ENCODE measurements at places on chromosomes 1 and 21.
A peak's percentile ranks its signal among the peaks of the same experiment; 100 is the strongest.

GRCh38 chr1:208737161-208737560 is 493.0 kb upstream of the PLXNA2 start:
- no peak for DNase-seq

GRCh38 chr1:27427816-27428315 is 35.4 kb downstream of the GPR3 start:
- no peak for DNase-seq

DNA sequence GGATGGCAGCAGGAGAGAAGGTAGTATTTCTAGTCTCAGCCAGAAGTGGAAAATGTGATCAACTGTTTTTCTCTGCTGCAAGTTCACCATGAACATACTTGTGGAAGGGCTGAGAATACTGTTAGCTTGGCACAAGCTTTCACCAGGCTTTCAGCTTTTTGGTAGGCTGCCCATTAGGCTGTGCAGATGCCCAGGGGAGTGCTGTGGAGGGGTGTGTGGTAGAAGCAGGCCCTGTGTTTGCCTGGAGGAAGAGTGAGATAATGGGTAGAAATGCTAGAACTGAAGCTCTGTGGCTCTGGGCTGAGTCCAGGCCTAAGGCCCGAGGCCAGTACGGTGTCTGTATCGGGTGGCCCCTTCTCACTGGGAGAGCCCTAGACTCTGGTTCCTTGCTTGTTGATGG is 9.8 kb downstream of the DNAJC6 start:
- no peak for DNase-seq

GRCh38 chr1:51829058-51829457 is 49.5 kb downstream of the NRDC start:
- no peak for DNase-seq

GRCh38 chr21:26124896-26125295 is 45.7 kb downstream of the APP start:
- no peak for DNase-seq

GRCh38 chr1:208834381-208835096 is 590.4 kb upstream of the PLXNA2 start:
- DNase-seq = peak; percentile 65

GRCh38 chr1:58683519-58683918 is 16.3 kb downstream of the MYSM1 start:
- DNase-seq = no peak

- DNase-seq = no peak
These were observed 176.7 kb downstream of the TRIM33 start for GRCh38 chr1:114334297-114334696.

DNA sequence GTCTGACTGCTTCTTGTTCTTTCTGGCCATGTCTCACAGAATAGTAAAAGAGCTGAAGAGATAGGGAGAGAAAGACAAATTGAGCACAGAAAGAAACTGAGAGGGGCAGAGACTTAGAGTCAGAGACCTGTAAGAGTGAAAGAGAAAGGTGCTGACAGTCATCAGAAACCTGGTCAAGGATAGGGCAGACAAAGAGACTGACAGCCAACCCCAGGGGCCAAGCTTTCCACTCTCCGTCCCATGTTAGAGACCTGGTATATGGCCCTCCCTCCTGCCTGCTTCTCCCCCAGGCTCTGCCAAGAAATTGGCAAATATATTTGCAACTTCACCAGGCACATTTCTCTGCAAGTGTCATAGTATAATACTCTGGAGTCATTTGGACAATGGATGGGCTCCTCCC is 64.6 kb downstream of the RHBG start:
- no peak for DNase-seq

- DNase-seq = peak; percentile 92
These were observed 98.9 kb upstream of the BACE2 start for GRCh38 chr21:41068967-41069642.

Data from islet precursor cell (in vitro differentiated cells).